ENCODE measurements at places on chromosomes 7 and 10. TPM values are rescaled to one million over a fixed set of nuclear protein-coding genes. Genes with fewer than 3 reads are reported as not detected.

The EVX1 gene
- not detected for total RNA-seq

The GARIN1A gene
- total RNA-seq, result 0.45 TPM

The ZNHIT1 gene
- 107 TPM for total RNA-seq

The GAD2 gene
- total RNA-seq, result not detected

The TET1 gene
- total RNA-seq, result 0.57 TPM

The PYROXD2 gene
- 4.5 TPM for total RNA-seq

The SPDYE3 gene
- total RNA-seq, result not detected

The ASAH2 gene
- 3.6 TPM for total RNA-seq

The GJD4 gene
- 0.06 TPM for total RNA-seq

The GIMAP7 gene
- total RNA-seq, result not detected

The RELN gene
- 0.01 TPM for total RNA-seq

The TEX47 gene
- total RNA-seq, result not detected

The ADRB1 gene
- 0.84 TPM for total RNA-seq

The ARF5 gene
- 161 TPM for total RNA-seq

The MMRN2 gene
- total RNA-seq, result 0.81 TPM

The TYW1B gene
- 2.8 TPM for total RNA-seq

The IFIT2 gene
- total RNA-seq, result 3.3 TPM

The SHH gene
- total RNA-seq, result 1.2 TPM

The WEE2 gene
- total RNA-seq, result 0.03 TPM

The ZMYND11 gene
- total RNA-seq, result 41.6 TPM

The TIAL1 gene
- total RNA-seq, result 92.3 TPM

The DEPP1 gene
- 1.1 TPM for total RNA-seq

The SDK1 gene
- total RNA-seq, result 0.27 TPM

The MYL10 gene
- total RNA-seq, result not detected

The GPR37 gene
- 0.36 TPM for total RNA-seq

The ADAM12 gene
- 5.4 TPM for total RNA-seq

The ANKRD1 gene
- total RNA-seq, result 6.5 TPM

The TMEM72 gene
- not detected for total RNA-seq

The CTAGE15 gene
- not detected for total RNA-seq

The TAS2R4 gene
- total RNA-seq, result 0.15 TPM

The GOLGA7B gene
- 5.0 TPM for total RNA-seq

The TIMM23B gene
- 18.2 TPM for total RNA-seq

The SP4 gene
- 0.87 TPM for total RNA-seq

The OR2A12 gene
- not detected for total RNA-seq

The MMD2 gene
- not detected for total RNA-seq

The MEOX2 gene
- total RNA-seq, result not detected

The ARMC3 gene
- total RNA-seq, result 0.55 TPM

The SLC16A12 gene
- 0.05 TPM for total RNA-seq

The AFAP1L2 gene
- total RNA-seq, result 22.9 TPM

The UNC5B gene
- 0.88 TPM for total RNA-seq

The CBLL1 gene
- total RNA-seq, result 30.9 TPM

The INSIG1 gene
- 14.6 TPM for total RNA-seq
